Activated naive CD8-positive, alpha-beta T cell treated with anti-CD3 and anti-CD28 coated beads, Interleukin-2, amount 10 ng/mL, durations not matched to agents 7 days and 5 days (primary cell): ENCODE measurements at places on chromosomes 4 and X. TPM values are rescaled to one million over a fixed set of nuclear protein-coding genes. Genes with fewer than 3 reads are reported as not detected.

- no peak overlapping the region for H3K4me3 ChIP-seq
- no peak for DNase-seq
- H3K4me1 ChIP-seq = no peaks in the 10 kb centered on the region
Measured at GRCh38 chrX:111164728-111165127, 68.7 kb downstream of the PAK3 start.

DNA sequence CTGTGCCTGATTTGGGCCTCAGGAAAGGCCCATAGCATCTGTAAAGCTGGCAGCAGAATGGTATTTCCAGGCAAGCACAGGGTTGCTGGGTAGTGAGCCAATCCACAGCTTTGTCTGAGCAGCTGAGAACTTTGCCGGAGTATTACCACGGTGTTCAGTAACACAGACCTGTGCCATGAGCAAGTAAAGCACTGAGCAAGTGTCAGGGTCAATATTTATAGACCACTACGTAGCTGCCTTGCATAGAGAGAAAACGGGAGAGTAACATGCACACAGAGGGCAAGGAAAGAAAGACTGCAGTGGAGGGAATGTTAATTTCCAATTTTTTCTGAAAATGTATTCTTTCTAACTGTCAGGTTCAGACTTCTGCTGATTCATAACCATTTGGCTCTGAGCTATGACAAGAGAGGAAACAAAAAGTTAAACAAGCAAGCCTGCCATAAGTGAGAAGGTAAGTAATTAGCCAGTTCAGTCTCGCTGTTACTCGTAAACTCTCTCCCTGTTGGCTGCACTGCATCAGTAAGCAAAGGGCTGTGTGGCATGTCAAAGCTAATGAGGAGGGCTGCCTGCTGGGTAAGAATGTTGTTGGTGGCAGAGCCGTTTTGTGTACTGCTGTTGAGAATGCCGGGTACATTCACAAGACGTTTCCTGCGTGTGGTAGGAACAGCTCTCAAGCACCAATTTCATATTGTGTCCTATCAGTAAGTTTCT, 238.1 kb downstream of the BMPR1B start:
- H3K27ac ChIP-seq = no peak overlapping the region
- no peaks in the 10 kb centered on the region for H3K27me3 ChIP-seq
- H3K4me3 ChIP-seq = peak overlapping the region; percentile 51
- DNase-seq = no peak
- H3K4me1 ChIP-seq = peaks cover 4% of the 10 kb centered on the region

Gene BEX5
- 4.3 TPM for total RNA-seq

DNA sequence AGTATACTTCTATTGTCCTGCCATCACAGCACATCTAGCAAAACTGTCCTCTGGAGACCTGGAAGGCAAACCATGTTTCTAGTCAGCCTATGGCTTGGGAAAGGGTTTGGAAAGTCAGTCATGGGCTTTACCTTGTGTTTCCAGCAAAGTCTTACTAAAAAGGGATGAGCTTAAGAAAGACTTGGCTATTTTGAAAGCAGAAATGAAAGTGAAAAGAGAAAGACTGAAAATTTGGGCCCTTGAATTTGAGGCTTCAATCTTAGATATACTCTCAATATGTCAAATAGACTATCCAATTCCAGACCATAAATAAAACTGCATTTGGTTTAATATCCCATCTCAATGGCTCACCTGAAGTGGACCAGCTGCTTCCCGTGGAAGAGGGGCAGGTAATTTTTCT, 127.9 kb downstream of the ZNF330 start:
- no peaks in the 10 kb centered on the region for H3K27me3 ChIP-seq
- H3K27ac ChIP-seq = no peak overlapping the region
- H3K4me3 ChIP-seq = no peak overlapping the region
- no peaks in the 10 kb centered on the region for H3K36me3 ChIP-seq
- no peak for DNase-seq

DNA sequence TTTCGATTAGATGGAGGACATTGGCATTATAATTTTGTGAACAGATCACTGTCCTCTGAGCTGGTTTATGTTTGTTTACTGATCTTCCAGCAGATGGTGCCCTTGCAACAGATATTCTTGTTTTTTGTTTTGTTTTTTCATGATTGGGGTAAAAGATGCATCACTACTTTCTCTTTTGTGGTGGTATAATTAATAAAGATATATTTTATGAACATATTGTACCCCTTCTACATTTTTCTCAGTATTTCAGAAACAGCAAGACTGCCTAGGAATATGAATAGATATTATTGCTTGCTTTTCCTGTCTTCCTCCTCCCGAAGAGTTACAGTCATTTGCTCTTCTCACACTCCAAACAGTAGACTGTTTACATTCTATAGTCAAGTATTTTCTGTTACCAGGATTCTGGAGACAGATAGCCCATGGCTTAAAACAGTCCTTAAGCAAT, 905.2 kb downstream of the TRAM1L1 start:
- no peaks in the 10 kb centered on the region for H3K36me3 ChIP-seq
- no peaks in the 10 kb centered on the region for H3K27me3 ChIP-seq
- DNase-seq = no peak
- H3K27ac ChIP-seq = no peak overlapping the region
- no peaks in the 10 kb centered on the region for H3K4me1 ChIP-seq

DNA sequence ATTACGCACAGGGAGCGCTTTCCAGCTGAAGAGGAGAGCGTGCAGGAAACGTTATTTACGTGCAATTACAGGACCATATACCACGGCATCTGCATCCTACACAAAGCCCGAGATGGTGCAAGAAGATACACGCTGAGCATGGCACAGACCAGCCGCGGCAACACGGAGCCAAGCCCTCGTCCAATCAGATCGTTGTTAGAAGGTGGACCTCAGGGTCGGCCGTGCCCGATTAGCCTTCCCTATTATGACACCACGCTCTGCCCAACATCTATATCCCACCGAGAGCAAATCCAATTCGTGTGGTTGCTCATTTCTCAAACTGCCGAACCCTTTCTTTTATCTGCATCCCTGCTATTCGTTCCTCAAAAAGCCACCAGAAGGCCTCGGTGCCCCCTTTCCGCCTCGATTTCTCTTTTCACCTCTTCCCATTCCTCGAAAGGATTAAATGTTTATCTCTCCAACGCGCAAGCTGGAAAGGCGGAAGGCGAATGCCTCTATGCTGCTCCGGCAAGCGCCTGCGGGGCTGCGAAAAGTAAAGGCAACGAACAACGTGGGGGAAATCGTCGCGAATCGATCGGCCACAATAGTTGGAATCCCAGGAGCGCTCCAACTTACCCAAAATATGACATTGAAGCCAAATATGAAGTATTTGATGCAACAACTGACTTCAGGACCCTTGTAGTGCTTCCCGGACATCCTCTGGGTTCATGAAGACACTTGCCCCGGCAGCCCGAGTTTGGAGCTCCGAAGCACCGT, 702 bp downstream of the TSPAN5 start:
- no peaks in the 10 kb centered on the region for H3K27me3 ChIP-seq
- H3K4me3 ChIP-seq = peak overlapping the region; percentile 94
- peaks cover 60% of the 10 kb centered on the region for H3K4me1 ChIP-seq
- DNase-seq = no peak
- H3K36me3 ChIP-seq = peaks cover 15% of the 10 kb centered on the region

Gene HTN3
- not detected for total RNA-seq

- H3K27ac ChIP-seq = no peak overlapping the region
- no peaks in the 10 kb centered on the region for H3K36me3 ChIP-seq
- H3K27me3 ChIP-seq = no peaks in the 10 kb centered on the region
- DNase-seq = no peak
- H3K4me3 ChIP-seq = no peak overlapping the region
Measured at GRCh38 chr4:167185465-167185864, 48.8 kb downstream of the SPOCK3 start.

Gene TLL1
- total RNA-seq = not detected

DNA sequence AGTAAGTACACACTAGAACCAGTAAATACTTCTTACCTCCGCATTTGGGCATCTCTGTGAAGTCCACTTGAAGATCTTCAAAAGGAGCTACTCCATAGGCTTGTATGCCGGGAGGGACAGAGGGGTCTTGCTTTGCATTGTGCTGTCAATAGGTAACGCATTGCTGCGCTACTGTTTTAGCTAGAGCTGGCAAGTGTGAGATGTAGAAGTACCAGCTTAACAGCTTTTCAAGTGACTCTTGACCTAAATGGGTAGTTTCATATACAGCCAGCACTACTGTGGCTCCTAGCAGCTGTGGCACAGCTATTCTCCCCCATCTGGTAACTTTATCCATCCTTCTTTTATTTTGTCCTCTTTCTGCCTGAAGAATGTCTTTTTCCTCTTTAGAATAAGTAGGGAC, 205.3 kb upstream of the KLF8 start:
- no peak overlapping the region for H3K27ac ChIP-seq
- H3K4me1 ChIP-seq = no peaks in the 10 kb centered on the region
- no peak overlapping the region for H3K4me3 ChIP-seq
- H3K27me3 ChIP-seq = no peaks in the 10 kb centered on the region
- DNase-seq = no peak

Gene TMPRSS11F
- total RNA-seq = not detected

- no peak overlapping the region for H3K4me3 ChIP-seq
- no peaks in the 10 kb centered on the region for H3K27me3 ChIP-seq
- no peaks in the 10 kb centered on the region for H3K36me3 ChIP-seq
- no peak overlapping the region for H3K27ac ChIP-seq
- DNase-seq = no peak
Measured at GRCh38 chr4:96103086-96103485, 263.2 kb downstream of the PDHA2 start.

Gene SOX3
- not detected for total RNA-seq

Gene NEIL3
- 24.0 TPM for total RNA-seq

DNA sequence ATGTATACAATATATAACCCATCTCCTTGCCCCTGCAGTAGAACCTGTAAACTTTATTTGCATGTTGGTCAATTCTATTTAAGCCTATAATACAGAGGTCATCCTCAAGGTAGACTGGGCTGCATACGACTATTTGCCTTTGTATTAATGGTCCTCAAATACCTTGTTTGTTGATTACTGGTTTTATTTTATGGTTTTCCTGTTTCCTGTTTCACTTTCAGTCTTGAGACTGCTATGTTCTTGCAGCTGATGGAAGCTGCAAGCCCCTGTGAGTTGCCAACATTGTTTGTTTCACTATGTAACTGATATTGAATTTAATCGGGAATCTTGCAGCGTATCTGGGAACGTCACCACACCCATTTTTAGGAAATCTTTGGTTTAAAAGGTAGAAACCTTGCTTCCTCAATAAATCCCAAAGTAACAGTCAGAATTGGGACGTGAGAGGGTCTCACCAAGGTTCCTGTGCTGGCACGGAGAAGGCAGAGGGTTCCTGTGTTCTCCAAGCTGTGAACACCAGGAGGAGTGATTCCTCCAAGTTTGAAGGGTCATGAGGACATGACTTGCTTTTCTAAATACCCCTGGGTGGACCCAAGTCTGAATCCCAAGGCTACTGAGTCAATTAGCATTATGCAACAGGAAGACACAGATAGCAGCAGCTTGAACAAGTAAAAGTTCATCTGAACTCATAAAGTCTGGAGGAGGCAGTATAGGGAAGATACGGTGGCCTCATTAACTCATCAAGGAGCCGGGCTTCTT, 110.6 kb upstream of the PNPLA4 start:
- H3K4me1 ChIP-seq = peaks cover 6% of the 10 kb centered on the region
- H3K36me3 ChIP-seq = no peaks in the 10 kb centered on the region
- peak overlapping the region; percentile 9 for H3K27ac ChIP-seq
- no peaks in the 10 kb centered on the region for H3K27me3 ChIP-seq

GRCh38 chr4:4521136-4521535, 20.7 kb downstream of the STX18 start:
- H3K27me3 ChIP-seq = no peaks in the 10 kb centered on the region
- DNase-seq = no peak
- peaks cover 22% of the 10 kb centered on the region for H3K4me1 ChIP-seq

GRCh38 chr4:10023806-10024205, 2.5 kb upstream of the SLC2A9 start:
- peaks cover 14% of the 10 kb centered on the region for H3K27me3 ChIP-seq
- no peak overlapping the region for H3K4me3 ChIP-seq
- peaks cover 7% of the 10 kb centered on the region for H3K4me1 ChIP-seq
- no peak overlapping the region for H3K27ac ChIP-seq
- DNase-seq = no peak
